HL-60 (cell line): ENCODE measurements at places on chromosomes 7 and 10.

- DNase-seq: no peak
Measured at GRCh38 chr10:33799944-33800323, 465.5 kb upstream of the NRP1 start.

DNA sequence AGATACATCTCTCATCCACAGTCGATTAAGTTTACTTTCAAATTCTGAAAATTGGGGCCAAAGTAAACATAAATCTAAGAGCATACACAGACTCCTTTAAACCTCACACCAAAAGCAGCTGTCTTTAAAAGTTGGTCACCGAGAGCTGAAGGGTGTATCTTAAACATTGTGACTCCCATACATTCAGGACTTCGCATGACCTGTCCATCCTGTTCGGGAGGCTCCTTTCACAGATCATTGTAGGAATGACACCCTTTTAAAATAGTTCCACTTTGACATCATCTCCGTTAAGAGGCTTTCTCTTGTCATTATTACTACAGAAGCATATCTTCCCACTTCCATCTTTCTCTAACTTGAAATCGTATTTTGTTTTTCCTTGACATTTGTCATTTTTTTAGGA lies 440.0 kb downstream of the DNAJB9 start:
- DNase-seq: no peak

GRCh38 chr10:17234431-17234945 lies 6.4 kb downstream of the VIM start:
- no peak for DNase-seq

DNA sequence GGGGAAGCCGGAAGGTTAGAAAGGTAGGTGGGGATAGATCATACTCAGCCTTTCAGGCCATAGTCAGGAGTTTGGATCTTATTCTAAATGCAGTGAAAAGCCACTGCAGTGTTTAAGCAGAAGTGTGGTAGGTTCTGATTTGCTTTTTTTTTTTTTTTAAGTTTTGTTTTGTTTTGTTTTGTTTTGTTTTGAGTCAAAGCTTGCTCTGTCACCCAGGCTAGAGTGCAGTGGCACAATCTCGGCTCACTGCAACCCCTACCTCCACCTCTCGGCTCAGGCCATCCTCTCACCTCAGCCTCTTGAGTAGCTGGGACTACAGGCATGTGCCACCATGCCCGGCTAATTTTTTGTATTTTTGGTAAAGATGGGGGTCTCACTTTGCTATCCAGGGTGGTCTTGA lies 23.5 kb downstream of the RHOBTB1 start:
- DNase-seq: no peak

DNA sequence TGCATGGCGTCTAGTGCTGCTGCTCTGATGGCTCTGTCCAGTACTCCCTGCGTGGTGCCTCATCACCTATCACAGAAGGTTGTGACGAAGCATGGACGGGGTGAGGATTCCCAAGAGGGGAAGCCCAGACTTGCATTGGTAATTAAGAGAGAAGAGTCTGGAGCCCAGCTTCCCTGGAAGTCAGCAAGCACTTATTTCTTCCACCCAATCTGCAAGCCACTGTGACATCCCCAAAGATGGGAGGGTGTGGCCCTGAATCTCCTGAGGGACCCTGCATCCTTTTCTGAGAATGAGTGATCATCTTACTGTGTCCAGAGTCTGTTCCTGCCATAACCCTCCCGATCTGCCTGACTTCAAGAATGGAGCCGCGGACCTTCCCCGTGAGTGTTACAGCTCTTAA lies 166.7 kb downstream of the PTPN20 start:
- no peak for DNase-seq

GRCh38 chr7:49119706-49120105 lies 195.4 kb downstream of the CDC14C start:
- DNase-seq: no peak

- no peak for DNase-seq
Measured at GRCh38 chr7:127632276-127632910, 14.5 kb upstream of the PAX4 start.

DNA sequence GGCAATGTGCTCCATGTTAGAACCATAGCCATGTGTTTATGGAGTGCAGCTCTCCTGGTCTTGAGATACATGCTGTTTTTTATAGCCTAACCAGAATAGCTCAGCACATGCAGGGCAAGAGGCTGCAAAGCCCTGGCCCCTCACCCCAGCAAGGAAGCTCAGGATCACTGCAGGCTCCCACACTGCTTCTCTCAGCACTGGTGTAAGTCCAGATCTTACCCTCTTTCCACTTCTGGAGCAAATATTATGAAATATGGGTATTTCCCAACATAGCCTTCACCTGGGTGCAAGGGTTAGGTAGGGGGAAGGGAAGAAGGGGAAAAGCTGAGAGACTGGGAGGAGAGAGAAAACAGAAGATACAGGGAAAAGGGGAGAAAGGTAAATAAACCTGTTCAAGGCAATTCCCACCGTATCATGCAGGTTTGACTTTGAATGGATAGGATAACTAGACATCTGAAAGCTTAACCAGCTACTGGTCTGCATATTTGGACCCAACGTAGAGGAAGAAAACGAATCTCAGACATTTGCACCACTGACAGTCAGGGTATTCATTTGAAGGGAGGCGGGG lies 19.7 kb downstream of the SKIDA1 start:
- no peak for DNase-seq

- no peak for DNase-seq
Measured at GRCh38 chr7:110841840-110842545, 248.9 kb upstream of the LRRN3 start.

DNA sequence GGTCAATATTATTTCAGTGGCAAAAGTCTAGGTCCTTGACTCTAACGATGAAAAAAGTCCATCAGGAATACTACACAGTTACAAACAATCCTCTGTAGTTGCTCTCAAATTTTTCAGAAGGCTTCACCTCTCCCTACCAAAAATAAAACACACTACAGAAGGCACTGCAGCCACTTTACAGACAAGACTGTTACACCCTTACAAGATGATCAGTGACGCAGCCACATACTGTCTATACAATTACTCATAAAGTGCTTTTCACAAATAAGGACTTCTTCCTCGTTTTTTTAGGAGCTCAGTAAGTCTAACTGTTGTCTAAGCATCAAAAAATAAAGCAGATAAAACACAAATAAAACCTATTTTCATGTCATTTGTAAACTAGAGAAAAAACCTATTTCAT lies 27.1 kb downstream of the NDUFB2 start:
- DNase-seq: no peak

- DNase-seq: no peak
Measured at GRCh38 chr10:125094806-125095205, 65.6 kb downstream of the CTBP2 start.

DNA sequence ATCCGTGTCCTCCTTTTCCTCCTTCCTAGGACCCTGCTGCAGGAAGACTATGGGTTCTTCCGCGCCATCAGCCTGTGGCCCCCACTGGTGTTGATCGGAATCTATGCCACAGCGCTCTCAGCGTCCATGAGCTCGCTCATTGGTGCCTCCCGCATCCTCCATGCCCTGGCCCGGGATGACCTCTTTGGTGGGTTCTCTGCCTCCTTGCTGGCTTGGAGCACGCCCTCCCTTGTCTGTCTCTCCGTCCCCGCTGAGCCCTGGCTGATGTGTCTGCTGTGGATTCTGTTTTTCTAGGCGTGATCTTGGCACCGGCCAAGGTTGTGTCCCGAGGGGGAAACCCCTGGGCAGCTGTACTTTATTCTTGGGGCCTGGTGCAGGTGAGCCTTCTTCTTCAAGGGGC lies 7.3 kb upstream of the TRIP6 start:
- DNase-seq: no peak

- DNase-seq: no peak
Measured at GRCh38 chr7:69889338-69889975, 291.2 kb downstream of the AUTS2 start.

GRCh38 chr7:135195968-135196629 lies 15.2 kb downstream of the WDR91 start:
- no peak for DNase-seq

DNA sequence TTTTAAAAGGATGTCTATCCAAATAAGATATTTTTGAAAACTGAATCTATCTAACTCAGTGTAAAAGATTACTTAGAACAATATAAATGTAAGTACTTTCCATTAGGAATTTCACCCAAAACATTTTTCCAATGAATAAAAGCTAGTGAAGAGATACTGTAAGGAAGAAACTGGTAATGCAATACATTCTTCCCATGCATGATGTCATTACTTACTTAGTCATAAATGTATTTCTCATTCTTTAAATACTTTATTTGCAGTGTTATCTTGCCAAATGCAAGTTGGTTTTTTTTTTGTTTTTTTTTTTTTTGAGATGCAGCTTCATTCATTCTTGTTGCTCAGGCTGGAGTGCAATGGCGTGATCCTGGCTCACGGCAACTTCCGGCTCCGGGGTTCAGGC lies 265.6 kb downstream of the PHF14 start:
- DNase-seq: no peak

- no peak for DNase-seq
Measured at GRCh38 chr10:11724938-11725776, 17.0 kb upstream of the ECHDC3 start.

DNA sequence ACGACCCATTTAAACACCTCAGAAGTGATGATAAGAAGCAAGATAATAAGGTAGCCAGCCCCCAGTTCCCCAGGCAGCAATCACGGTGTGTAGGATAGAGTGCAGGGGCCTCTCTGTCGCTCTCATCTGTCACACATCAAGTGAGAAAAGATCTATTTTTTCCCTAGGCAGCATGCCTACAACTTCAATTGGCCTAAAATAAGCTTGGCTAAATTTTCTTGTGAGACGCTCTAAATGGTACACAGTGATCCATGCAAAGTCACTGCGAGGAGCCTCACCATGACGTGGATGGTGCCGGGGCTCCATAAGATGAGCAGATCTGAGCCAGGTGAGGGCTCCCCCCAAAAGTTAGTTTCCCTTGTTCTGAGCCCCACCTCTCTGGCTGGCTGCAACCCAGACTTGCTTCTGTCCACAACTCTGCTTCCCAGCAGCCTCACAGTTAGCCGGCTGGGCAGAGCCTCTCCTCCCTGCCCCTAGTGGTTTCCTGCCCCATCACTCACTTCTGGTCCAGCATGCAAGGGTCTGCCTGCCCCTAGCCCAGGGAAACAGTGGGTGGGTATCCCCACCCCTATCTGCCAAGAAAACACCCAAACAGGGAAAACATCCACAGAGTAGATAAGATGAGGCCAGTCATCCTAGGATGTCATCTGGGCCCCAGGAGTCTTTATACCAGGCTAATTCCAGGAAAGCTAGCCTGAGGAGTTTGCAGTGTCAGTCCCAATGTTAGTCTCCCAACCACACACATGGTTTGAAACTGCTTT lies 342.1 kb downstream of the GRID1 start:
- DNase-seq: no peak

DNA sequence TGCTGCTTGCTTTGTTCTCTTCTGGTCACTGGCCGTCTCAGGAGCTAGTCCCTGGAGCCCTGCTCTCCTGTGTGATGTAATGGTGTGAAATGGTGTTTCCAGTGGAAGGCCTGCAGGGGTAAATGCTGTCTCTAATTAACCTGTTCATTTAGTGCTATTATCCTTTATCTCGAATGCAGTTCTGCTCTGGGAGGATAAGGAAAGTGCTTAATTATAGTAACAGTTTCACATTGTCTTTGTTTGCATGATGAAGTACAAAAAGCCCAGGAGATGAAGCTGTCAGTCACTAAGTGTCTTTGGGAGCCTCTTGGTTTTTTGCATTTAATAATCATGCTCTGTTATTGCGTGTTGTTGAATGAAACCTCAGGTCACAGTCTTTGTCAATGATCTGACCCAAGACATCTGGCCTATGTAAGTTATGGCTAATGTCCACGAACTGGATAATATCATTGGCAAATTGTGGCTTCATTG lies 755.3 kb upstream of the GALNT17 start:
- no peak for DNase-seq

- DNase-seq: no peak
Measured at GRCh38 chr10:5892007-5892406, 2.0 kb downstream of the FBH1 start.

- DNase-seq: peak; percentile 56
Measured at GRCh38 chr10:822661-823367, 108.7 kb downstream of the LARP4B start.

- peak; percentile 54 for DNase-seq
Measured at GRCh38 chr10:96747734-96748550, 27.6 kb upstream of the PIK3AP1 start.

- DNase-seq: no peak
Measured at GRCh38 chr7:94250124-94250523, 144.6 kb upstream of the COL1A2 start.

GRCh38 chr10:105967256-105967655 lies 1197.2 kb downstream of the SORCS1 start:
- DNase-seq: no peak

- no peak for DNase-seq
Measured at GRCh38 chr10:62895063-62895462, 78.9 kb upstream of the EGR2 start.

GRCh38 chr7:147207988-147208387 lies 1091.4 kb downstream of the CNTNAP2 start:
- DNase-seq: no peak

DNA sequence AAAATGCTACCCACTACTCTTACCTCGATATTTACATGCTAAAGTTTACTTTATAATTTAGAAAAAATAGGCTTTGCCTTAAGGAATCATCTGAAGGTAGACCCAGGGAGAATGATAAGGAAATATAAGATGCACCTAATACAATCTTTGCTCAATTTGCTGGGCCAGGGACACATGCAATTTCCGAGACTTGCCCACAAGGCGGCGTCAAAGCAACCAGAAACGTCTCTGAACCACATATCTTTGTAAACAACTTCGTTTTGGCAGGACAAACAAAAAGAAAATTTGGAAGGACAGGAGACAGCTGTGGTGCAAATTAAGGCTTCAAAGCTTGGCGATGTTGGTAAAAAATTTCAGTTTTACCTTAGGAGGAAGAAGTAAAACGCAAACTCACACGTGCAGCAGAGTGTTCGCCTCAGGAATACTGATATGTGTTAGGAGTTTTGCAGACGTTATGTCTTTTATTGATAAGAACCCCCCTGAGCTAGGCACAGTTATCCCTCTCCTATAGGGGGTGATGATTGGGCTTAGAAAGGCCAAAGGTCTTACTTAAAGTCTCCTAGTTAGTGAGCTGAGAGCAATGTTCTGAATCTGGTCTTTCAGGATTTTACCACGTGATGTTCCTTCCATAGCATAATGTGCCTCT lies 134.3 kb downstream of the PRKCQ start:
- peak; percentile 25 for DNase-seq

- peak; percentile 91 for DNase-seq
Measured at GRCh38 chr7:28083164-28083997, 97.2 kb downstream of the JAZF1 start.

DNA sequence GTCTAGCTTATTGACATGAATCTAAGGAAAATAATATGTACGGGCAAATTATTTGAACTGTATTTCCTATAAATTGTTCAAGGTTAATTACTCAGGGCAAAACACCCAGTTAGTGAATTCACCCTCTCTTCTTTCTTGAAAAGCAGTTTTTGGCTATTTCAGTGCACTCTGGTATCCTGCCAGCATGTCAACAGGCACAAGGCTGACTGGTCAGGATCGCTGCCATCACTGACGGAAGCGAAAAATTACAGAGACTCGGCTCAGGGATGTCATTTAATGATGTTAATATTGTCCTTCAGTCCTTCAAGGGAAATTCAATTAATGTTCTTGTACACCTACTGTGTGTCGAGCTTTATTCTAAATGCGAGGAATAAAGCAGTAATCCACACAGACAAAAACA lies 28.3 kb upstream of the OLAH start:
- DNase-seq: no peak
